ENCODE measurements at places on chromosomes 5 and 9. TPM values are rescaled to one million over a fixed set of nuclear protein-coding genes. Genes with fewer than 3 reads are reported as not detected.

NR6A1 gene
- total RNA-seq: 4.6 TPM

IGFBPL1 gene
- 34.0 TPM for total RNA-seq

BARHL1 gene
- total RNA-seq: not detected

GPR150 gene
- total RNA-seq: 1.1 TPM

TRIM14 gene
- total RNA-seq: 22.5 TPM

CYLC2 gene
- not detected for total RNA-seq

RMND5B gene
- total RNA-seq: 59.4 TPM

ZDHHC11 gene
- total RNA-seq: 4.2 TPM

ENTPD2 gene
- total RNA-seq: 0.95 TPM

SLC24A2 gene
- not detected for total RNA-seq

ANXA2R gene
- total RNA-seq: 5.3 TPM

SOX30 gene
- not detected for total RNA-seq

FUT7 gene
- not detected for total RNA-seq

ENC1 gene
- 7.7 TPM for total RNA-seq

TPPP gene
- 9.9 TPM for total RNA-seq

ESM1 gene
- 1.8 TPM for total RNA-seq

CNTNAP3B gene
- total RNA-seq: 30.2 TPM

KLHL9 gene
- 14.9 TPM for total RNA-seq

TAF1L gene
- total RNA-seq: not detected

HTR4 gene
- 3.9 TPM for total RNA-seq

MAMDC4 gene
- total RNA-seq: 1.8 TPM

WNT8A gene
- not detected for total RNA-seq

IFT74 gene
- total RNA-seq: 41.4 TPM

PPP1R26 gene
- 17.6 TPM for total RNA-seq

STPG3 gene
- not detected for total RNA-seq

NR4A3 gene
- 9.7 TPM for total RNA-seq

ANKRD34B gene
- total RNA-seq: not detected

SLC12A2 gene
- total RNA-seq: 12.2 TPM

SLC6A7 gene
- total RNA-seq: not detected

BTNL9 gene
- total RNA-seq: 20.5 TPM

LRRC70 gene
- 4.2 TPM for total RNA-seq

FRMD3 gene
- total RNA-seq: 5.2 TPM

All from thoracic aorta (tissue), 2 donors.